Gastrocnemius medialis (tissue), 4 donors: ENCODE measurements at places on chromosomes 16 and 17.

- H3K27ac ChIP-seq, result no peak overlapping the region
- no peaks in the 10 kb centered on the region for H3K27me3 ChIP-seq
- peak; percentile 62 for DNase-seq
- peaks cover 20% of the 10 kb centered on the region for H3K36me3 ChIP-seq
These were observed 4.3 kb downstream of the KAT2A start for GRCh38 chr17:42116705-42117396.

DNA sequence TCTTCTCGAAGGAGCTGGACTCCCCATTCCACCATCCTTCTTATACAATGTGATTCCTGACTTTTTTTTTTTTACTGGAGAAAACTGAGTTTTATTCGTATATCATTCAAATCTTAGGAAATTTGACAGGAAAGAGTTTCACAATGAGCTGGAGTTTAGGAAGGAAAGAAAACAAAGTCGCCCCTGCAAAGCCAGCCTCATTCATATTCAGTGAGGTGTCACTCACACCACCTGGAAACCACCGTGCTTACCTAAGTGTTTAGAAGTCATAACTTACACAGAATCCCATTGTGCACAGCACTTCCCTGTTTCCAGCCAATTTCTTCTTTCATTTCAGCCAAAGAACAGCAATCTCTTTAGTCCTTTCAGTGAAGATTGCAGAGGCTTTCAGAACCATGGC is 90.3 kb upstream of the CHMP6 start:
- no peaks in the 10 kb centered on the region for H3K36me3 ChIP-seq
- H3K4me1 ChIP-seq, result no peaks in the 10 kb centered on the region
- no peak overlapping the region for H3K27ac ChIP-seq

DNA sequence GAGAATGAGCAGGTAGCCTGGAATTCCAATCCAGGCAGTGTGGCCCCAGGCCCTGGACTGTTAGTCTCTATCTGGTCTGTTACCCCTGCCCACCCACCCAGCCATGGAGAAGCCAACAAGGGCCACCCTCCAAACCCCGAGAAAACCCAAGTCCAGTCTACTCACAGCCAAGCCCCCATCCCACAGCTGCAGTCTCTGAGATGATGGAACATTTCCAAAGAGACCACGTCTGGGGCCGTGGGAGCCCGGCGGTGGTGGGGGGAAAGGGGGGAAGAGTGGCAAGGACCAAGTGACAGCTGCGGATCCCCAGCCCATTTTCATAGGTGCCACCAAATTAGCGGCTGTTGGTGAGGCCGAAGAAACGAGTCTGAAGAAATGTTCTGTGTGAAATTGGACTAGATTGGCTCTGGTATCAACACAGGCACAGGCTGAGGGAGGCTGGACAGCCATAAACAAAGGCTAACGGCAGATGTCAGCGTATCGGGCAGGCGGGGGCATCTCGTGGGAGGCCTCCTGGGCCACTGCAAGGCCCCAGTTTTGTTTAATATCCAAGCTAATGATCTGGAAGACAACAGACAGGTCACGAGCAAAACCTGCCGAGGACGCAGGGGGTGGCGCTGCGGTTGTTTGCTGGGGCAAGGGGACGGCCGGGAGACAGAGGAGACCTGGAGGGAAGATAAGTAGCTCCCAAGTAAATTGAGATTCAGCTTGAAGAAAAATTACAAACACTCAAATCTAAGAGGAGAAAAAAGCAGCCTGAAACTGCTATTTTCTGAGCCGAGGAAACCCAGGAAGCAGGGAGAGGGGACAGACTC is 53.4 kb downstream of the RBFOX3 start:
- peaks cover 33% of the 10 kb centered on the region for H3K27me3 ChIP-seq
- H3K27ac ChIP-seq, result no peak overlapping the region
- H3K36me3 ChIP-seq, result no peaks in the 10 kb centered on the region
- no peak for DNase-seq
- no peak overlapping the region for H3K4me3 ChIP-seq

DNA sequence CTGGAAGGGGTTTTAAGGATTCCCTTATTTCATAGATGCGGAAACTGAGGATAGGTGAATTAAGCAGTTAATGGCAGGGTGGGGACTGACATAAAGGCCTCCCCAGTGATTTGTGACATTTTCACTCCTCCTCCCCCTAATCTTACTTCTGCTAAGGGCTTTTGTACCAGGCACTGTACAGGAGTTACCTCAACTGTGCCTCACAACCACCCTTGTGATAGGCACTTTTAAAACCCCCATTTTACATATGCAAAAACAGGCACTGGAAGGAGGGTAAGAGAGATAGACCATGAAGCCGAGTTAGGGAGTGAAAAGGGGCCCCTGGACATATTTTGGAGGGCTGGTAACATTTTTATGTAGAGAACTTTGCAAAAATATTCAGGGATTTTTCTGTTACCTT is 862 bp upstream of the GDE1 start:
- H3K27me3 ChIP-seq, result no peaks in the 10 kb centered on the region
- peaks cover 2% of the 10 kb centered on the region for H3K36me3 ChIP-seq
- H3K27ac ChIP-seq, result peak overlapping the region; percentile 94
- no peak overlapping the region for H3K4me3 ChIP-seq
- H3K4me1 ChIP-seq, result peaks cover 30% of the 10 kb centered on the region
- no peak for DNase-seq

- no peak for DNase-seq
- H3K4me1 ChIP-seq, result peaks cover 32% of the 10 kb centered on the region
- no peaks in the 10 kb centered on the region for H3K36me3 ChIP-seq
- peak overlapping the region; percentile 87 for H3K4me3 ChIP-seq
- no peaks in the 10 kb centered on the region for H3K27me3 ChIP-seq
These were observed 1.4 kb downstream of the TENT4B start for GRCh38 chr16:50154420-50154950.

- H3K27me3 ChIP-seq, result peaks cover 17% of the 10 kb centered on the region
- no peaks in the 10 kb centered on the region for H3K4me1 ChIP-seq
- no peak for DNase-seq
- peak overlapping the region; percentile 39 for H3K4me3 ChIP-seq
- no peak overlapping the region for H3K27ac ChIP-seq
- H3K36me3 ChIP-seq, result no peaks in the 10 kb centered on the region
These were observed 10.2 kb upstream of the MPP2 start for GRCh38 chr17:43917348-43918025.

- DNase-seq, result no peak
- H3K4me1 ChIP-seq, result no peaks in the 10 kb centered on the region
- no peaks in the 10 kb centered on the region for H3K36me3 ChIP-seq
These were observed 52.5 kb upstream of the CACNG3 start for GRCh38 chr16:24203675-24204074.

DNA sequence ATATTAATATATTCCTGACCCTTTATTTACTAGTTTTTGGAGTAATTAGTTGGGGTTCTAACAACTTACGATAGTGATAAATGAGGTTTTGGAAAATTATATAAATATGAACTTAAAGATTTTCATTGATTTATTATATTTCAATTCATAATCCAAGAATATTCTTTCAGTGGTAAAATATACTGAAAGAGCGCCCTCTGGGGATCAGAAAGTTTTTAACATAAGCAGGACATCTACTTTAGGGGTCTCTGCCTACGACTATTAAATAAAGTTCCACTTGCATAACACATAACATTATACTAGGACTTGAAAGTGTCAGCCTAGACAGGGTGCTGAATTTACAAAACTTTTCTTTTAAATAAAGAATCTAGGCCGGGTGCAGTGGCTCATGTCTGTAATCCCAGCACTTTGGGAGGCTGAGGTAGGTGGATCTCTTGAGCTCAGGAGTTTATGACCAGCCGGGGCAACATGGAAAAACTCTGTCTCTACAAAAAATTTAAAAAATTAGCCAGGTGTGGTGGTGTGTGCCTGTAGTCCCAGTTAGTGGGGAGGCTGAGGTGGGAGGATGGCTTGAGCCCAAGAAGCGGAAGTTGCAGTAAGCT is 15.6 kb downstream of the RFWD3 start:
- no peak overlapping the region for H3K4me3 ChIP-seq
- no peak for DNase-seq
- no peaks in the 10 kb centered on the region for H3K36me3 ChIP-seq

- peaks cover 78% of the 10 kb centered on the region for H3K4me1 ChIP-seq
- no peaks in the 10 kb centered on the region for H3K36me3 ChIP-seq
- no peak for DNase-seq
- peak overlapping the region; percentile 57 for H3K27ac ChIP-seq
These were observed 20.3 kb downstream of the HSD11B2 start for GRCh38 chr16:67451061-67451703.

- H3K27me3 ChIP-seq, result peaks cover 85% of the 10 kb centered on the region
- peak overlapping the region; percentile 67 for H3K4me3 ChIP-seq
- H3K27ac ChIP-seq, result no peak overlapping the region
- no peaks in the 10 kb centered on the region for H3K36me3 ChIP-seq
- peak; percentile 53 for DNase-seq
These were observed 1.7 kb downstream of the HS3ST3B1 start for GRCh38 chr17:14302431-14303099.

DNA sequence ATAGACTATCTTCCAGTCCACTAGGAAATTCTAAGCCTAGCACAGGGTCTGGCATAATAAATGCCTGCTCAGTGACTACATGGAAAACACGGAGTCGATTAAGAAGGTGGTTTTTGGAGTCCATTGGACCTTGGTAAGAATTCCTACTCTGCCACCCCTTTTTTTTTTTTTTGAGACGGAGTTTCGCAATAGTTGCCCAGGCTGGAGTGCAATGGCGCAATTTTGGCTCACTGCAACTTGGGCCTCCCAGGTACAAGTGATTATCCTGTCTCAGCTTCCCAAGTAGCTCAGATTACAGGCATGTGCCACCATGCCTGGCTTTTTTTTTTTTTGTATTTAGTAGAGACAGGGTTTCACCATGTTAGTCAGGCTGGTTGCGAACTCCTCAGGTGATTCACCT is 123.2 kb downstream of the HS3ST2 start:
- no peaks in the 10 kb centered on the region for H3K4me1 ChIP-seq
- no peaks in the 10 kb centered on the region for H3K36me3 ChIP-seq
- peaks cover 5% of the 10 kb centered on the region for H3K27me3 ChIP-seq

DNA sequence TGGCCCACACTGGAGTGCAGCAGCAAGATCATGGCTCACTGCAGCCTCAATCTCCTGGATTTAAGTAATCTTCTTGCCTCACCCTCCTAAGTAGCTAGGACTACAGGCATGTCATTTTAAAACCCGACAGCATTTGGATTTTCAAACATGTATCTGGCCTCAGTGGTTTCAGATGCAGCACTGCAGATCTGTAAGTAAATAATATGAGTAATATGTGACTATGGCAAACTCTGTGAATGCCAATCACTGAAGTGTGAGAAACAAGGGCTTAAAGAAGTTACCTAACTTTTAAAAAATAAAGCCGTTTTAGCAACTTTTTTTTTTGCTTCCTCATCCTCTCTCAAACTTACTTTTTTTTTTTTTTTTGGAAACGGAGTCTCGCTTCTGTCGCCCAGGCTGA is 11.9 kb downstream of the CEP20 start:
- H3K27ac ChIP-seq, result no peak overlapping the region
- no peak overlapping the region for H3K4me3 ChIP-seq
- H3K27me3 ChIP-seq, result no peaks in the 10 kb centered on the region
- no peaks in the 10 kb centered on the region for H3K36me3 ChIP-seq
- peaks cover 31% of the 10 kb centered on the region for H3K4me1 ChIP-seq

DNA sequence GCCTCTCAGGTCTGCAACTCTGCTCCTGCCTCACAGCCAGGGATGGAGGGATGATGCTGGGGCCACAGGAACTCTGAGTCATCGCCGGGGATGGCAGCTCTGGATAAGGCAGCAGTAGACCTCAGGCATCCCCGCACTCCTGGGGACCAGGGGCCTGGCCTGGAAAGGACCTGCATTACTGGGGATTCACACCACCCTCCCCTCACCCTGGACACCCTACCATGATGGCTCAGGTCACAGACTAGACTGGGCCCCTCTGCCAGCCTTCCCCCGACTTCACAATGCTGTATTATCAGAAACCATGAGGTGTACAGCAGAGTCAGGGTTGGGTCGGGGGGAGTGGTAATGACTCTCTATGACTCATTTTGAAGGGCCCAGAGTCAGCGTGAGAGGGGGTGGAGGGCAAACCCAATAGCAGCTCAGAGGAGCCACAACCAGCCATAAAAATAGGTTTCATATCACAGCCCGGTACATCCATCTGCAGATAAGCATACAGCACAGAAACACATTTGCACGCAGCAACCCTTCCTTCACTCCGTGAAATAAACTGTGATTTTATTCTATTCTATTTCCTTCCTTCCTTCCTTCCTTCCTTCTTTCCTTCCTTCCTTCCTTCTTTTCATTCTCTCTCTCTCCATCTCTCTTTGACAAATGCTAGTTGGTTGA is 28.8 kb downstream of the DYNLRB2 start:
- H3K4me1 ChIP-seq, result no peaks in the 10 kb centered on the region
- no peak overlapping the region for H3K27ac ChIP-seq
- DNase-seq, result no peak
- H3K27me3 ChIP-seq, result no peaks in the 10 kb centered on the region
- H3K4me3 ChIP-seq, result no peak overlapping the region

- no peaks in the 10 kb centered on the region for H3K36me3 ChIP-seq
- H3K4me1 ChIP-seq, result peaks cover 24% of the 10 kb centered on the region
- no peak overlapping the region for H3K27ac ChIP-seq
- no peak for DNase-seq
- H3K4me3 ChIP-seq, result no peak overlapping the region
These were observed 9.5 kb downstream of the IGSF6 start for GRCh38 chr16:21642861-21643260.

- H3K27ac ChIP-seq, result no peak overlapping the region
- DNase-seq, result no peak
- no peaks in the 10 kb centered on the region for H3K36me3 ChIP-seq
- H3K4me3 ChIP-seq, result no peak overlapping the region
- peaks cover 19% of the 10 kb centered on the region for H3K4me1 ChIP-seq
- H3K27me3 ChIP-seq, result no peaks in the 10 kb centered on the region
These were observed 87.5 kb upstream of the GSE1 start for GRCh38 chr16:85525420-85526184.

DNA sequence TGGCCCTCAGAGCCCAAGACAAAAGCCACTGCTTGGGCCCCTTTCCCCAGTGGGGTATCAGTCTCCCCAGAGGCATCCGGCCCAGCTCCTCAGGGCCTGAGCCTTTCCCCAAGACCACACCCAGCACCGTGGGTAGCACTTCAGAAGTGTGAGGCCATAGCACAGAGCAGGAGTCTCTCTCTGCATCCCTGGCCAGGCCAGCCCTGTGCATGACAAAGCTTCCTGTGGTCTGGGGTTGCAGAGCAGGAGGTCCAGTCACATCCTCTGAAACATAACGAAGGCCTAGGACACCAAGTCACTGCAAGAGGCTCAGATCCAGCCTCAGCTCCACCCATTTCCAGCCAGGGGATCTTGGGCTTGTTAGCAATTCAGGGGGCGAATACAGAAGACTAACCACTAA is 56.8 kb upstream of the ZNF423 start:
- no peaks in the 10 kb centered on the region for H3K4me1 ChIP-seq
- no peaks in the 10 kb centered on the region for H3K27me3 ChIP-seq
- H3K4me3 ChIP-seq, result no peak overlapping the region

- H3K36me3 ChIP-seq, result no peaks in the 10 kb centered on the region
- H3K27ac ChIP-seq, result no peak overlapping the region
- H3K27me3 ChIP-seq, result no peaks in the 10 kb centered on the region
- no peak overlapping the region for H3K4me3 ChIP-seq
- no peak for DNase-seq
These were observed 115.9 kb downstream of the PHKB start for GRCh38 chr16:47577029-47577428.

GRCh38 chr16:57512296-57513001 is 23.9 kb downstream of the CCDC102A start:
- no peaks in the 10 kb centered on the region for H3K4me1 ChIP-seq
- no peaks in the 10 kb centered on the region for H3K27me3 ChIP-seq
- H3K27ac ChIP-seq, result no peak overlapping the region
- no peak overlapping the region for H3K4me3 ChIP-seq
- no peaks in the 10 kb centered on the region for H3K36me3 ChIP-seq
- DNase-seq, result no peak
